ENCODE measurements at places on chromosomes 11 and 22.

DNA sequence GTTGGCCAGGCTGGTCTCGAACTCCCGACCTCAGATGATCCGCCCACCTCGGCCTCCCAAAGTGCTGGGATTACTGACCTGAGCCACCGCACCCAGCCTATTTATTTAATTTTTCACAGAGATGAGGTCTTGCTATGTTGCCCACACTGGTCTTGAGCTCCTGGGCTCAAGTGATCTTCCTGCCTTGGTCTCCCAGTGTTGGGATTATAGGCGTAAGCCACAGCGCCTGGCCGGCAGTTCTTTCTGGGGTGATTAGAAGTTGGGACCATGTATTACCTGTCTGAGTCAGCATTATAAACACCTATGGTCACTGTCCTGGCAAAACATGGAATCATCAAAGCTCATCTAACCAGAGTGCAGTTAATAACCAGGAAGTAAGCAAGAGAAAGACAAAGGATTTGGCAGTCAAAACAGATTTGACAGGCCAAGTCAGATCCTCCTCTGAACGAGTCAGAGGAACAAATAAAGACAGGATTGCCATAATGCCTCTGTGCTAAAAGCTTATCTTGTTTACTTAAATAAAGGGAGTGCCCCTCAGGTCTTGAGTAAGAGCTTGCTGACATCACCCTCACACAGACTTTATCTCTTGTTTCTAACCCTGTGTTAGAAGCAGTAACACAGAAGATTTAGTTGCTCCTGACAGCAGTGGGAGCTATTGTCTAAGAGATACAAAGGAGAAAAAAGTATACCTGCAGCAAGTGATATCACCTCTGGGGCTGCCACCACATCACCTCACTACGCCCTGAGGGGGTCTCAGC is 3.7 kb downstream of the SERPIND1 start:
- no peak for DNase-seq

- no peak for DNase-seq
Observed at GRCh38 chr11:129451524-129451923, 75.9 kb downstream of the BARX2 start.

DNA sequence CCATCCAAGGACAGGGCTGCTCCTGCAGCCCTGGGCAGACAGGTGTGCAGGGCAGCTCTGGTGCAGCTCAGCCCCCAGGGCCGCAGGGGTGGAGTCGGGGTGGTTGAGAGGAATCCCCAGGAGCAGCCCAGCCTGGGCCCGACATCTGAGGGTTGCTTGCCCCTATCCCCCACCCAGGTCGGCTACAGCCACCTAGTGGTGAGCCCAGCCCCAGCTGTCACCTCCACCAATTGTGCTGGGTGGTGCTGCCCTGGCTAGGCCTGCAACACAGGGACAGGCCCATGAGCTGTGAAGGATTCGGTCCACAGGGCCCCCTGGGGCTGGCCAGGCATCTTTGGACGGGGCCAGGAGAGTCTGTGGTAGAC is 29.6 kb downstream of the RTN4R start:
- no peak for DNase-seq

GRCh38 chr11:127521413-127521812 is 520.8 kb upstream of the KIRREL3 start:
- no peak for DNase-seq

Measured in NCI-H1930 (cell line).